ENCODE measurements at places on chromosomes 5 and 9. TPM values are rescaled to one million over a fixed set of nuclear protein-coding genes. Genes with fewer than 3 reads are reported as not detected.

GABRP gene
- 0.11 TPM for polyA plus RNA-seq

PCDHB16 gene
- polyA plus RNA-seq: 1.3 TPM

PCDHGB1 gene
- polyA plus RNA-seq: 1.3 TPM

PCDHB5 gene
- polyA plus RNA-seq: 1.3 TPM

SPINK6 gene
- polyA plus RNA-seq: not detected

PRELID2 gene
- 4.3 TPM for polyA plus RNA-seq

PCDHGB6 gene
- 3.1 TPM for polyA plus RNA-seq

GRCh38 chr5:114434396-114435219 lies 72.7 kb downstream of the KCNN2 start:
- DNase-seq: no peak

DNA sequence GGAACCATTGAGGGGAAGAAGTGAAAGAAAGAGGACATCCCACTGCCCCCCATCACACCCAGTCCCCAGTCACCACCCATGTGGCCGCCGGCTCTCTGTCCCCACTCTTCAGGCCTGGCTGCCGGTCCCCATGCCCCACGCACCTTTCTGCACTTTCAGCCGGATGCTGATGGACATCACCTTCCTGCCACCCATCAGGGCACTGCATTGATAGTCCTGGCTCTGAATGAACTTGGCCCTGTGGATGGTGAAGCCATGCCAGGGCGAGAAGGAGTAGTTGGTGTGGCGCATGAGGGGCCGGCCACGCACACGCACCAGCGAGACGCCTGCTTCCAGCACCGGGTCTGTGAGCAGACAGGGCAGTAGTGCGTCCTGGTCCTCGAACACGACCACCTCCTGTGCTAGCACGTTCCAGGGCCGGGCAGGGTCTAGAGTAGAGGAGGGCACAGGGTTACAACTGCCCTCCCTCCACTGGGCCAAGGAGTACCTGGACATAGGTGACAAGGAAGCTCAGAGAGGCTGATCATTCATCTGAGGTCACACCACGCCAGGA lies 6.4 kb downstream of the CSF1R start:
- no peak for DNase-seq

GRCh38 chr9:34242830-34243229 lies 64.0 kb downstream of the UBAP1 start:
- DNase-seq: no peak

GRCh38 chr9:91211919-91212318 lies 149.8 kb downstream of the AUH start:
- DNase-seq: no peak

DNA sequence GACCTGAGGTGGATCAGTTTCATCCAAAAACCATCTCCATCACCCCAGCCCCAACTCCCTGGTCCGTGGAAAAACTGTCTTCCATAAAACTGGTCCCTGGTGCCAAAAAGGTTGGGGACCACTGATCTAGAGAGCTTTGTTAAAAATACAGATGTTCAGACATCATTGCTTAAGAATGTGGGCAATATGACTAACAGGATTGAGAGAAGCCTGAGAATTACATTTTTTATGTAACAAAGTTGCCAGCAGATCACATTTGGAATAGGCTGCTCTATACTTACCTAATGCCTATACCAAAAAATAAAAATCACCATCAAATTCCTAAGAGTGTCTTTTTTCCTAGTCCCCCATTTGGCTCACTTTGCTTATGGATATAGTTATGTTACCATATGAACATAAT lies 143.3 kb downstream of the RAPGEF6 start:
- DNase-seq: no peak

DNA sequence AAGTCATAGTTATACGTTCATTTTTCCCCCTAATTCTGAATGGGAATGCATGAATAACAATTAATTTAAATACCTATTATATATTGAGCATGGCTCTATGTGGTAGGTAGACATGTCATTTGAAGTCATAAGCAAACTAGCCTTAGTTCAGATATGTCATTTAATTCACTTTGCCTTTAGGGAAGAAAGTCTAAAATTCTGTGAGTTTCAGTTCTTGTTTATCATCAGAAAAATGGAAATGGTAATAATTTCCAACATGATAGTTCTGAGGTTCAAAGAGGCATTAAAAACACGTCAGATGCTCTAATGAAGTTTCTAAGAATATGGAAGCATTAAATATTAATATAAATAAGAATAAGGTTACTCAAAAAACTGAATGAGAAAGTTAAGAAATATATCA lies 13.1 kb upstream of the ANXA1 start:
- DNase-seq: no peak

DNA sequence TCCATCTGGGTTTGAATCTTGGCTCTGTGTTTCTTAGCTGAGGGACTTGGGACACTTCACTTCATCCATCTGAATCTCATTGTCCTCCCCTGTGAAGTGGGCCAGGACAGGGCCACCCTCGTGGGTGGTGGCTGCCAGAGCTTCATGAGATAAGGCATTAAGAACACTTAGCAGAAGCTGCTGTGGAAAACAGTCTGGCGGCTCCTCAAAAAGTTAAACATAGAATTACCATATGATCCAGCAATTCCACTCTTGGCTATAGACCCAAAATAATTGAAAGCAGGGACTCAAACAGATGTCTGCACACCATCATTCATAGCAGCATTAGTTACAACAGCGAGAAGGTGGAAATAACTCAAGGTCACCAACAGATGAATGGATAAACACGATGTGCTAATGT lies 42.4 kb upstream of the GGTA1 start:
- no peak for DNase-seq

DNA sequence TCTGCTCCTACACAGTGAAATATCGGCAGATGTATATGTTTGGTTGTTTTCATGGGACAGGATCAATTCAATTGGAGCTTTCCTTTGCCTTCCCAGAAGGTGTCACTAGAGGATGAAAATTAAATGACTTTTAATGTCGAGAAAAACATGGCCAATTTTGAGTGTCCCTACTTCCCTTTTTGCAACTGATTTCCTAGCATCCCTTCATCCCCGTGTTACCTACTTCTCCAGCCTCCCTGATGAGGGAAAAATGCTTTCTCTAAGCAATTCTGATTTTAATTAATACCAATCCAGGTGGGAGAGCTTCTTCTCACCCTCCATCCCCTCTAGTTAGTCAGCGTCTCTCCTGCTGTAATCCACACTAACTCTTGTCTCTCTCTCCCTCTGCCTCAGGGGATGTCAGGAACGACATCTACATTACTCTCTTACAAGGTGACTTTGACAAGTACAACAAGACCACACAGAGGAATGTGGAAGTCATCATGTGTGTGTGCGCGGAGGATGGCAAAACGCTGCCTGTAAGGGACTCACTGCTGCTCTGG lies 64.9 kb downstream of the DOCK2 start:
- no peak for DNase-seq

- DNase-seq: peak; percentile 47
These were observed 45.7 kb upstream of the TGFBR1 start for GRCh38 chr9:99058964-99059921.

DNA sequence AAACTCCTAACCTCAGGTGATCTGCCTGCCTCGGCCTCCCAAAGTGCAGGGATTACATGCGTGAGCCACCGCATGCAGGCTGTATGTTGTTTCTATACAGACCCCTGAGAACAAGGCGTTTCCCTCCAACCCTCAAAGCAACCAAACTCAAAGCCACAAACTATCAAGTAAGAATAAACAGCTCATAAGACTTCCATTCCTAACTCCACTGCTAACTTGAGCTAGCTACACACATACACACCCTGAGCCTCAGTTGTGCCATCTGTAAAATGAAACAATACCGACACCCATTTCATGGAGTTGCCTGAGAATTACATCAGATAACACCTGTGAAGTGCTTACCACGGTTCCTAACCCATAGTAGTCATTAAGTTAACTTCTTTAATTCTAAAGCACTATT lies 70.8 kb downstream of the SERINC5 start:
- no peak for DNase-seq

Data from right cardiac atrium (tissue), 5 donors.